ENCODE measurements at places on chromosomes 4 and X.

DNA sequence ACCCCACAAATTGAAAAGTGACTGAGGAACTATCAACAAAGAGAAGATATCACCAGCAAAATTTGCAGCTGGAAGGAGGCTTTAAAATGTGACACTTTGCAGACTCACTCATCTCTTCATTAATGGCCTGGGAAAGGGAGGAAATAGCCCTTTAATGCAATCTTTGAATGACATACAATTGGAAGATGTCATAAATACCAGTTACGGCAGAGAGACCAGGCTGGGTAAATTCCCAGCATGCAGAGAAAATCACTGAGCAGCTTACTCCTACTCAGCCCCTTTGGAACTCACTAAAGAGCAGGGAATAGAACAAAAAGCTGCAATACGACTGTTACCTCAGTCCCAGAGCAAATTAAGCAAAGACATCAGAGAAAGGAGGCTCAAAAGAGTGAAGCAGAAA lies 238.9 kb downstream of the HS3ST1 start:
- DNase-seq = no peak

DNA sequence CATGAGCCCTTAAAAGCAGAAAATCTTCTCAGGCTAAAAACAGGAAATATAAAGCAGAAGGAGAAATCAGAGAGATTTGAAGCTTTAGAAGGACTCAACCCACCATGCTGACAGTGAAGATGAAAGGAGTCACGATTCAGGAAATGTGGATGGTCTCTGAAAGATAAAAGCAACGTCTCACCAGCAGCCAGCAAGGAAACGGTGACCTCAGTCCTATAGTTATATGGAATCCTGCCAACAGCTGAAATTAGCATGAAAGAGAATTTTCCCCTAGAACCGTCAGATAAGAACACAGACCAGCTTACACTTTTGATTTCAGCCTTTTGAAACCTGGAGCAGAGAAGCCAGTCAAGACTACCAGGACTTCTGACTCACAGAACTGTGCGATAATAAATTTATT lies 715.7 kb upstream of the HTR2C start:
- no peak for DNase-seq

GRCh38 chrX:46381630-46382029 lies 163.6 kb downstream of the ZNF674 start:
- peak; percentile 20 for DNase-seq

DNA sequence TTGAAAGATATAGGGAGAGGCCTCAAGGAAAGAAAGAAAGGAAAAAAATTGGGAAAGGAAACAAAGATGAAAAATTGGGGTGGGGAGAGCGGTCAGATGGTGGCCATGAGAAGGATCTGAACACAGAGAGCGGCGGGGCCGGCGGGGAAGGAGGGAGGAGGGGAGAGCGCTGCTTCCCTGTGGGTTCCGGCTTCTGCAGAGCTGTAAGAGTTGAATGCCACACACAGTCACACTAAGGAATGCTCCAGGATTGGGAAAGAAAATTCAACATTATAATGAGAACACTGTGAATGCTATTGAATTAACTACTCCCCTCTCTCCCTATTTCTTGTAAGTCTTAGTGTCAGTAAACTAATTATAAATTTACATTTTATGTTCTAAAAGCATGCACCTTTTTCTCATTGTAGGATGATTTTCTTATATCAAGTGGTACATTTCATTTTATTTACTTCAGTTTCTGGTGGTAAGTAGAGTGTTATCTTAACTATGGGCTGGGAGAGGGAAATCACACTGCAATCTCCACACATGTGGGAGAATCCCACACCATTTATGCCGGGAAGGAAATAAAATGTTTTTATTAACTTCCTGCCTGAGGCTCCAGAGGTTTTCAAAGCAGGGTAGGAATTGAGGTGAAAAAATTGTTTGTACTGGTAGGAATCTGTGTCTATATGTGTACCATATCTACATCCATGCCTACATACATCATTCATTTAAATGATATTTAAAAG lies 904 bp downstream of the F11 start:
- DNase-seq = no peak

DNA sequence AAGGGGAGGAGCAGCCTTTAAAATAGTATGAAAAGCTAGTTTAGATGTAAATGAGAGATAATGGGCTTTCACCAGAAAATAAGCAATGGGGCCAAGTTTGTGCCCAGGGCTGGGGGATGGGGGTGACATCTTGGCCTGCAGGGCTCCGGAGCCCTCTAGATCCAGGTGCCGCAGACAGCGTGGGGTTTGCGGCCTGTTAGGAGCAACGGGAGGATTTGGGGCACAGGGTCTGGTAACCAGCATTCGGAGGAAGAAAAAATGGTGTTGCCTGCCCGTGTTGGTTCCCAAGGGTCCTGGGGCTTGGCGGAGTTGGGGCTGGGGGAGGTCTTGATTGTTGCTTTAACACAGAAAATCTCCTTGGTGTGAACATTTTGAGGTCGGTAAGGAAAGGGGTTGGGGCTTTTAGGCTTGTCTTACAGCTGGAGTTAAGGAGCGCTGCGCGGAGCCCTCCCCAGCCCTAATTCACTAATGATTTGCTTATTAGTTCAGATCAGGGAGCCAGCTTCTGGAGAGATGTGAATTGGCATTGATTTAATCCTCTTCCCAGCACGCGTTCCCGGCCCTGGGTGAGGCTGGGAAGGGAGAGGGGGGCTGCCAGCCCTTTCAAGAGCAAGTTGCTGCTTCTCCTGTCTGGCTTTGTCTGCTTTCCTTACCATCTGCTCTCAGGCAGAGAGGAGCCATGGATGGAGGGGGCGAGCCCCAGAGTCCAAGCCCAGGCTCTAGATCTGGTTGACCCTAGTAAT lies 443.4 kb downstream of the BCOR start:
- DNase-seq = no peak

DNA sequence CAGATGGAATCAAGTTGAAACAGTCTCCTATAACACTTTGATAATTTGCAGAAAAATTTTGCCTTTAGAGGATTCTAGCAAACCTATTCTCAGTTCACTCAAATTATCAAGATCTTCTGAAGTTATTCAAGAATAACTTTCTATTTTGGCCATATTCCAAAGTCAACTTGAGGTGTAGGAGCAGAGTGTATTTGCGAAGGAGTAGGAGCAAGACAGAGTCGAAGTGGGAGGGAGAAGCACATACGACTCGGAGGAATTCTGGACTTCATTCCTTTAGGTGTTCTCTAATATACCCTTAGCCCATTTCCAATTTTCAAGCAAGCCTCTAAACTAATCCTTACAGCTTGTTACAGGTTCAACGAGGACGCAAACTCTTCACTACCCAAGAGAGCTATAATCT lies 252.9 kb downstream of the GPM6A start:
- no peak for DNase-seq

DNA sequence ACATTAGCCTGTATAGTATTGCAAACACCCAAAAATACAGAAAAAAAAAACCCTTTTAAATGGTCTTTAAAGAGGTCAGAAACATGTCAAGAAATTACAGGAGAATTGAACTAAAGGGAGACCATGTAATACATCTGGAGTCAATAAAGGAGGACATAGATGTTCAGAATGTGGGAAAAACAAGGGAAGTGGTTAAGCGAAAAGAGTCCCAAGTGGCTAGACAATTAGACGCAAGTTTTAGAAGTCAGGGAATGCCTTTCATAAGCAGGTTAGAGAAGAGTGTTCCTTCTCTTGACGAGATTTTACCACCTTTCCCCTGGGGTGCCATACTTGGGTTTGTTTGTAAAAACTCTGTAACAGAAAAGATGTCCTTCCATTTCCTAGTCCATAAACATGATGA lies 7.8 kb downstream of the LNX1 start:
- DNase-seq = no peak

GRCh38 chrX:79371640-79372039 lies 4.5 kb upstream of the ITM2A start:
- DNase-seq = no peak

GRCh38 chrX:73799888-73800287 lies 236.9 kb downstream of the CHIC1 start:
- no peak for DNase-seq

DNA sequence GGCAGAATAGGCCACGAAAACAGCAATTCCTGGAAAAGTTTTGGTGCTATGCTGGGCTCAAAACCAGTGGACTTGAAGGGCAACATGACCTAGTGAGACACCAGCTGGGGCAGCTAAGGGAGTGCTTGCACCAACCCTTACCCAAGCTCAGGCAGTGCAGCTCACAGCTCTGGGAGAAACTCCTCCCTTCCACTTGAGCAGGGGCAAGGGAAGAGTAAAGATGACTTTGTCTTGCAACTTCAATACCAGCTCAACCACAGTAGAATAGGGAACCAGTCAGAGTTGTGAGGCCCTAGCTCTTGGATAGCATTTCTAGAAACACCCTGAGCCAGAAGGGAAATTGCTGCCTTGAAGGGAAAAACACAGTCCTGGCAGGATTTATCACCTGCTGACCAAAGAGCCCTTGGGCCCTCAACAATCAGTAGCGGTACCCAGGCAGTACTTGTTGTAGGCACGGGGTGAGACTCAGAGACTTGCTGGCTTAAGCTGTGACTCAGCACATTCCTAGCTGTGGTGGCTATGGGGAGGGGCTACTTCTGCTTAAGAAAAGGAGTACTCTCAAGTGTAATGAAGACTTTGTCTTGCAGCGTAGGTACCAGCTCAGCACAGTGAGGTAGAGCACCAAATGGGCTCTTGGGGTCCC lies 19.7 kb upstream of the ABCG2 start:
- DNase-seq = no peak

- DNase-seq = no peak
Observed at GRCh38 chr4:130238121-130238520, 1142.2 kb downstream of the C4orf33 start.

GRCh38 chr4:141109983-141110382 lies 23.3 kb downstream of the RNF150 start:
- no peak for DNase-seq

DNA sequence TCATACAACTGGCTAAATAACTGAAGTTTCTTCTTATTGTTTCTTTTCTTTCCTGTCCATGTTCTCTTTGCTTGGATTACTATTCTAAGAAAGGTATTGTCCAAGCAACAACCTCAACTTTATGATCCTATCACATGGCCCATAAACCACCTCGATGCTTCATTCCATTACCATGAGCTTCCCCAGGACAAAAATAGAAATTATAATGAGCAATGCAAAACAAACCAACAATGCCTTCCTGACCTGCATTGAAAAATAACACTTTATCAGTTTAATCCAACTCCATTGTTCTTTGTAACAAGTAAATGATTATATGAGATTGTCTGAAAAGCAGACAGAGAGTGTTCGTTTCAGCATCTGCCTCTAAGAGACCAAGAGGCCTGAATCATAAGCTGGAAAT lies 148.8 kb downstream of the HS6ST2 start:
- no peak for DNase-seq

GRCh38 chr4:118842055-118842454 lies 6.1 kb upstream of the SEC24D start:
- no peak for DNase-seq
